Activated CD4-positive, CD25-positive, alpha-beta regulatory T cell (primary cell): ENCODE measurements at places on chromosomes 7 and 10.

- no peak for DNase-seq
Measured at GRCh38 chr10:119515511-119516045, 26.9 kb downstream of the RGS10 start.

- DNase-seq: no peak
Measured at GRCh38 chr10:132064082-132064755, 1.5 kb upstream of the JAKMIP3 start.

DNA sequence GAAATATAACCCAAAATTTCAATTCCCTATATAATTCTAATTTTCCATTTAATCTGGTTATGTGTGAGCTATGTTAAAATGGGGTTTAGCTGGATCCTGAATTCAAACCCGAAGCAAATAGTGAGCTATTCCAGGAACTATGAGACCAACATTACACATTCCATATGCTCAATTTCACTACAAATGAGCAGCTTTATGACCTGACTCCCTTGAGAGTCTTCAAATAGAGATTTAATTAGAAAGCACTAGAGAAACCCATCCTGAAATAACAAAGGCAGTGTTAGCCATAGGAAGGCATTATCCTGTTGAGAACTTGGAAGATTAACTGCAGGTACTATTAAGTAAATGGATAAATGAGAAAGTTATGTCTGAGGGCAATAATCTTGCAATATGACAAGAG, 890.0 kb downstream of the GRM8 start:
- DNase-seq: no peak

DNA sequence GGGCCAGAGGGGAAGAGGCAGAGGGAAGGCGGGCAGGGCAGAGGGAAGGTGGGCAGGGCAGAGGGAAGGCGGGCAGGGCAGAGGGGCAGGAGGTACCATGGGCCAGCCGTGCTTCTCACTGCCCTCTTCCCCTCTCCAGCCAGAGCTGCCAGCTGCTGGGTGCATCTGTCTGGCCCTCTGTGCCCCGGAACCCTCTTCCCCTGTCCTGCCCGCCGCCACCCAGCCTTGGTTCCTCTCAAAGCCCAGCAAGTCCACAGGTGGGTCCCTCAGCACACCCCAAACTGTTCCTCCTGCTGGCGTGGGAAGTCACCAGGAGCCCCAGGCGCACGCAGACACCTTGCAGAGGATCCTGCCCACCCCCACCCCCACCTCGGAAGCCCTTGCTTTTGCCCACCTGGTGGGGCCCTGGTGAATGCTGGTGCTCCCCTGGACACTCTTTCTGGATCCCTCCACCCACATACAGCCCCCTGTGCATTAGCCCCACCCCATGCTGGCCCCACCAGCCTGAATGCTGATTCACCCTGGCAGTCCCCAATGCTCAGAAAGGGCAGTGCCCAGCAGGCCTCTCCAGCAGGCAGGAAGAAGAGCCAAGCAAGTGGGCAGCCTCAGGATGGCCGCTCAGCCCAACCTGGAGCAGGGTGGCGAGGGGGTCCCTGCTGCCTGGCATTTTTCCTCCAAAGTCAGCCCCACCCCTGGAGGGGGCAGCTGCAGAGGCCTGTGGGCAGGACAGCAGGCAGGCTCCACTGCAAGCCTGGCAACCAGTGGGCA, 1.9 kb upstream of the PWWP2B start:
- DNase-seq: no peak

GRCh38 chr10:33533612-33534011, 199.1 kb upstream of the NRP1 start:
- no peak for DNase-seq

GRCh38 chr7:26735976-26736600, 128.3 kb downstream of the SKAP2 start:
- DNase-seq: no peak

- no peak for DNase-seq
Measured at GRCh38 chr10:35140727-35141126, 14.1 kb downstream of the CREM start.

DNA sequence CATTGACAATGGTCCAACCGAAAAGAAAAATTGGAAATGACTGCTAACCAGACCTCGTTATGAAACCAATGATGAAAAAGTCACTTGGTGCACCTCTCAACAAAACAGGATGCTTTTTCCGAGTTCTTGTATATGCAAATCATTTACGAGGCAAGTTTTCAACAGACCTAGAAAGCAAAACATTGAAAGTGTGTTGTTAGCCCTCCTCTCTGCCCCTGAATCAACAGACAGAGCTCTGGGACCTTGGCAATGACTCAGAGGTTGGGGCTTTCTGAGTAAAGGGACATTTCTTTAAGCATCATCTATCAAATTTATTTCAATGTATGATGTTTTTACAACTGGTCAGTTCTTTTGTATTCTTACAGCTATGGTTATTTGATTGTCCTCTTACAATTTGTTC, 16.3 kb upstream of the DKK1 start:
- no peak for DNase-seq
